MV-4-11 (cell line): ENCODE measurements at places on chromosomes 1 and 21.

DNA sequence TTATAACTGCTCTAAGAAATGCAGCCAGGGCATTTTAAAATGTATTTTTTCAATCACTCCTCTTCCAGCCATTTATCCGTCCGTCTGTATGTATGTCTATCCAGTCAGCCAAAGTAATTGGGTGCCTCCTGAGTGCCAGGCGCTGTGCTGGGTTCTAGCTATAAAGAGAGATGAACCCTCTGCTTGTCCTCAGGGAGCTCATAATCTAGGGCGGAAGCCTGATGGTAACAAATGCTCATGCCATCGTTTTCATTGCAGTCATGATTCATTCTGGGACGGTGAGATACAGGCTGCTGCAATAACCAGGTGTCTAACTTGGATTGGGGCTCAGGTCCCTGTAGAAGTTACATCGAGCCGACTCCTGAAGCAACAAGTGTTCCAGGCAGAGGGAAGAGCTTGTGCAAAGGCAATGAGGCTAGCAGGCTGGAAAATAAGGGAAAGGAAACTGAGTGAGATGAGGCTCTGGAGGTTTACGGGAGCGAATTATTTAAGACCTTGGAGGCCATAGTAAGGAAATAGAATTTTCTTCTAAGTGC lies 11.6 kb downstream of the IFI6 start:
- DNase-seq, result peak; percentile 12

DNA sequence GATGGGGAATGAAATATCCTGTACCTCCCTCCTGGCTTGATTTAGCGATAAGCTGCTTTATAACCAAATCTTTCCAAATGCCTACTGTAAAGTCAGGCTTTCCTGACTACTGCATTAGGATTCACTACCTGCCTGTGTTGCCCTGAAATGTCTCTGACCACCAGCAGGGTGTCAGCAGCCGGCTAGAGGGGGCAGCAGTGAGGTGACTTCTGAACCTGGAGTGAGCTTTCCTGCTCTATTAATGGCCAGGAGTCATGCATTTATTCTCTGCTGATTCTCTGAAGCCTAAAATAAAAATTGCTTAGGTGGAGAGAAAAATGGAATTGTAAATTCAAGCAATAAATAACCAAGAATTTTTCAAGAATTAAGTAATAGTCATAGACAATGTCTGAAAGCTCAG lies 2.5 kb downstream of the BACE2 start:
- DNase-seq, result peak; percentile 19

- DNase-seq, result no peak
Observed at GRCh38 chr1:10594595-10595223, 120.0 kb downstream of the PEX14 start.

DNA sequence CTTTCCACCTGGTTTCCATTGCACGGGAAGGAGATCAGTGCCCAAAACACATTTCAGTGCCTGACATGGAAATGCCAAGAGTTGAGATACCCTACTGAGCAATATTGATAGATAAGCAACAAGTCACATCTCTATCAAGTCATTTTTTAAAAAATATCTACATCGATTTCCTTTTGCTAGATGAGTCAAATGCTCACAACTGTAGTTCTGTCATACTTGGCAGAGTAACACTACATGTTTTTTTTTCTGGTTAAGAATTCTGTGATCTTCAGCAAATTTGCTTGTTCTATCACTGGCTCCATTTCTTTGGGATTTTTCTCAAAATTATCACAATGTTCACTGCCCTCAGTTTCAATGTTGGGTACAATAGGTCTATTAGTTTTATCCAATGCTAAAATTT lies 145.4 kb downstream of the ZC3H11B start:
- no peak for DNase-seq

GRCh38 chr1:108858230-108858950 lies 1.5 kb upstream of the AKNAD1 start:
- no peak for DNase-seq

DNA sequence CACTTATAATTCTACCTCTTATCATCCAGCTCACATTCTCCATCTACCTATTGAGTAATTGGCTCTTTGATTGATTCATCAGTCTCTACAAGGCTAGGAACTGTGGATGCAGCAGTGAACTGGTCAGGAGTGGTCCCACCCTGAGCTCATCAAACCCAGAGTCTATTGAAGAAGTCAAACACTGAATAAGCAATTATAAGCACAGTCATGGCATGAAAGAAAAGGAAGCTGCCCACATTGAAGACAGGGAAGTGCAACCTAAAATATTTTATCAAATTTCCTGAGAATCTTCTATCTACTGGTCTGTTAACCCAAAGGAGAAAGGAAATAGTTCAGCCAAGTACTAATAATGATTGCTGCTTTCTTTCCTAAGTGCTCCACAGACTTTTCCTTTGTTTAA lies 35.7 kb downstream of the ACP6 start:
- no peak for DNase-seq

DNA sequence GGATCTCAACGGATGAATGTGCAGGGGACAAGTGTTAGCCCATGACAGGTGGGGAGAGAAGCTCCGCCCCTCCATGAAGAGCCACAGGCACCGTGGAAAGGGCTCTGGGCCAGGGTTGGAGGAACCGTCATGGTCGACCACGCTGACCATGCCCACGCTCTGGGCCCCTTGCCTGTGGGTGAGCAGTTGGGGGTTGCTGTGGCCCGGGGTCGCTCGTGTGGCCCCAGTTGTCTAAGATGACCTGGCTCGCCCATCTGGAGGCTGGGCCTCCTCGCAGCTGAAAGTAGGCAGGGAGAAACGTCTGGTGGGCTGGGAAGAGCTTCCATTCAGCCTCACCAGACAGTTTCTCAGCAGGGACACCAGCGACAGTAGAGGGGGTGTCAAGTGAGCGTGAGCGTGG lies 13.1 kb upstream of the UTS2 start:
- DNase-seq, result no peak
